CD4-positive, alpha-beta T cell treated with Interleukin-6 at 100 ng/mL for 8 hours (primary cell): ENCODE measurements at places on chromosomes 1 and 21.

DNA sequence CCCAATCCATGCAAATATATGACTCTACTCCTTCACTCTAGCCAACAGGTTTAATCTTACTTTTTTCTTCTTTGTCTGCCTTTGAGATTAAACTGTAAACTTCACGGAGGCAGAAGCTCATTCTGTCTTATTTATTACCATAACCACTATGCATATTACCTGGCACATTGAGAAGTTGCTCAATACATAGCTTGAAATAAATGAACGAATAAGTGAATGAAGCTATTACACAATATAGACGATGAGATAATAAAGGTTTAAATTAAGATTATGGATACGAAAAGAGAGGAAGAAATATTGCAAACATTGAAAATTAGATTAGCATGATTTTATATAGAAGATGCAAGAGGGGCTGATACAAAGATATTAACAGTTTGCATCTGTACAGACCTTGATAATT, 385.1 kb downstream of the LTN1 start:
- no peak for DNase-seq

DNA sequence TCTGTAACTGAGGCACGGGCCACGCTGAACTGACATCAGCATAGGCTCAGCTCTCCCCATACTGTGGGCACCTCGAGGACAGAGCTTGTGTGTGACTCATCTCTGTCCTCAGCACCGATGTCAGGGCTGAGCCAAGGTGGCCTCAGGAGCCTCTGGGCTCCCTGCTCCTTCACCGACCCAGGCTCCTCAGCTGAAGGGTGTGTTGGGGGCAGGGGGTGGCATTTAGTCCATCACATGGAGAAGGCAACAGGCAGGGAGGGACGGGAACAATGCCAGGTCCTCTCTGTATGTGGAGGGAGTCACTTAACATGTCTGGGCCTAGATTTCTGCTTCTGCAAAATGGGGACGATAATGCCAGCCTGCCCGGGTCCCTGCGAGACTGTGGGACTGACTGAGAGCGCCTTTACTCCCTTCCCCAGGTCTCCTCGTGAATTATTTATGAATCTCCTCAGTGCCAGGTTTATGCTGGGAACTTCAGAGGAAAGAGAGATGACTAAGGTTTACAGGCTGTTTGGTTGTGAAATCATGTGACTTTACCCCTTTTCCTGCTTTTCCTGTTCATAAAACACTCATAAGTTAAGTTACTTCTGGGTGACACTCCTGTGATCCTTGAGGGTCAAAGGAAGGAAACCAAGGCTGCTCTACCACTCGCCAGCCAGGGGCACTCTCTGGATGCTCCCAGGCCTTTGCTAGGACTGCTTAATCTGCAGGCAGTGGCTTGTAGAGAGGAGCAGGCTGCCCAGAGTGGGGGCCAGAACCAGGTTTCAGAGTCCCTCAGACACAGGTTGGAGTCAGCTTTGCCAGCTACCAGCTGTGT, 16.2 kb downstream of the TTC39A start:
- no peak for DNase-seq

DNA sequence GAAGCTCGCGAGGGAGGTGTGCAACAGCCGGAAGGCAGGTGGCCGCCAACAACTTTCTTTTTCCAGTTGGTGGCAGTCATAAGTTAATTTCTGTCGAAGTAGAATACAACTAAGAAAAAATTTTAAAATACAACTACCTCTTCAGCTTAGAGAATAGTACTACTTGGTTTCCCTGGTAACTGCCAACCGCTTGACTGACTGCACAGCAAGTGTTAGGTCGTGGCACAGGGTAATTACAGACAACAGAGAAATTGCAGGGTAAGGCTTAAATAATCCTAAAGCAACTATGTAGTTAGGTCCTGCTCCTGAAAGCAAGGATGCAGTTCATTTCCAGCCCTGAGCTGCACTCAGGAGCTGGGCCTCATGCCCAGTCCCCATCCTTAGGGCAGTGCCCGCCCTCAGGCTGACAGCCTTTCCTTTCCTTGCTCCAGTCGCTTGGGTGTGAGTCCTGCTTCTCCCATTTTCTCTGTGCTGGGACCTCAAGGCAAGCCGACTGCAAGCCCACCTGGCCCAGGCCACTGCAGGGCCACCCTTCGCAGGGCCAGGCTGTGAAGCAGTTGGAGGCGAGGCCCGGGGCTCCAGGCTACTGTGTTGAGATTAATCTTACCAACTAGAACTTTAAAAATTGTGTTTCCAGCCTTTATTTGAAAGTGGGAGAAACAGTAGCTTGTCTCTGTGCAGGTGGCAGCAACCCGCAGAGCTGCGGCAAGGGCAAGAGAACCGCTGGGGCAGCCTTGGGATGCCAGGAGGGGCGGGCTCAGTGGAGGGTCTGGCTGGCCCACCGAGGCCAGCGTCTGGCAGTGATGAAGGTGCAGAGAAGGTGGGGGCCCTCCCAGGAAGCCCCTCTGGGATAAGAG, 148.3 kb downstream of the PCBP3 start:
- DNase-seq, result no peak

DNA sequence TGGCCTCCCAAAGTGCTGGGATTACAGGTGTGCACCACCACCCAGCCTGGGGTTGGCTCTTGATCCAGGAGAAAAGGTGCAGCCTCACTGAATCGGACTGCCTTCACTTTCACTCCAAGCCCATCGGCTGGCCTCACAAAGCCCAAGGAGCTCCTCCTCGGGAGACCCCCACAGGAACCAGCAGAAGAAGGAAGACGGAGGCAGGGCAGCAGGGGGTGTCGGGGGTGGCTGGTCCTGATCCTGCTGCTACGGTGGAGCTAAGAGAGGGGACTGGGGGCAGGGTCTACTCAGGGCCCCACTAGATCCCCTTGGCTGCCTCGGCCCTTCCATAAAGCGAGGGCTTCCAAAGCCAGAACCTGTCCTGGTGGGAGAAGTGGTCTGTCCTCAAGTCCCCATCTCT, 93.9 kb downstream of the STUM start:
- DNase-seq, result no peak

- no peak for DNase-seq
These were observed 144.2 kb downstream of the KCNK2 start for GRCh38 chr1:215226757-215227156.

DNA sequence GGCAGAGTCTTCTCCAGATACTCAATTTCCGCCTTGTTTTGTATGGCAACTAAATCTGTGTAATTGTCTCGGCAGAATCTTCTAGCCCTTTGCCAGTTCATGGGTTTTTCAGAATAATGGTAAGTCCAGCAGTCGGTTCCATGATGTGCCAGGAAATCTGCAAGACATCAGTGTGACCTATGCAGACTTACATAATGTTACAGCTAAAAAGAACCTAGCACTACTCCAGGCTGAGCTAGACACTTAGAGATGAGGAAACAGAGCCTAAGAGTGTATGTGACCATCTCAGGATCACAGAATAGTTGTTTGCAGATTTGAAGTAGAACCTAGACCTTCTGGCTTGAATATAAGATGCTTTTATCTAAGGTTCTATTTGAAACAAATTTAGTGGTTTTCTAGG, 2.8 kb downstream of the SELL start:
- DNase-seq, result no peak

GRCh38 chr1:203128716-203129500, 1.4 kb downstream of the ADORA1 start:
- no peak for DNase-seq

- no peak for DNase-seq
These were observed 78.9 kb downstream of the CLEC20A start for GRCh38 chr1:178417858-178418257.

GRCh38 chr1:238101923-238102322, 211.2 kb upstream of the ZP4 start:
- no peak for DNase-seq

DNA sequence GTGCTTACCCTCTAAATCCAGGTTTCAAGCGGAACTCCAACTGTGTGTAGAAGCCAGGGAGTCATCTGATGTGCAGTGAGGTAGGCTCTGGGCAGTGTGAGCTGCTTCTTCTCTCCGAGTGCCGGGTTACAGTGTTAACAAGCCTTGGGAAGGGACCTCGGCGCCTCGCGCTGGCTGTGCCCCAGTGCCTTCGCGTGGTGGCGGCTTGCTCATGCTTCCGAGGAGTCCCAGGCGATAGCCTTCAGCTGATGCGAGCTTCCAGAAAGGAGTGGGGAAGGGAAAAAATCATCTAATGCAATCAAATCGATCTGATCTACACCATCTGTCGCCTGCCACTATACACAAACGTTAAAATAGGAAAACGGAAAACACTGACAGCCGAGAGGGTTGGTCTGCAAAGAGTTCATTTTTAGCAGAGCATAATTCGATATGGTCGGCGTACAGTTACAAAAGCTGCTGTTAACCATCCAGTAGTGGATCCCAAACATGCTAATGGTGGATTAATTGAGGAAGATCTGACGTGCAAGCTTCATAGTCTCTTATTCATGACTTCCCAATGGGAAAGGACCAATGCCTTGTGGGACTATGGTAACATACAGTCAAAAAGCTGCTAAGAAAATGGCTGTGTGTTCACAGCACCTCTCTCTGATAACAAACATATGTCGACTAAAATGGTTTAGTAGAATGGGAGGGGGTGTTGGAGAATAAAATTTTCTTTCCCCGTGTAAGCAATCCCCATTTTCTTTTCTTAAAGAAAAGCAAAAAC, 128.7 kb upstream of the DPYD start:
- DNase-seq, result no peak

GRCh38 chr1:162543228-162543627, 18.3 kb upstream of the UAP1 start:
- no peak for DNase-seq

DNA sequence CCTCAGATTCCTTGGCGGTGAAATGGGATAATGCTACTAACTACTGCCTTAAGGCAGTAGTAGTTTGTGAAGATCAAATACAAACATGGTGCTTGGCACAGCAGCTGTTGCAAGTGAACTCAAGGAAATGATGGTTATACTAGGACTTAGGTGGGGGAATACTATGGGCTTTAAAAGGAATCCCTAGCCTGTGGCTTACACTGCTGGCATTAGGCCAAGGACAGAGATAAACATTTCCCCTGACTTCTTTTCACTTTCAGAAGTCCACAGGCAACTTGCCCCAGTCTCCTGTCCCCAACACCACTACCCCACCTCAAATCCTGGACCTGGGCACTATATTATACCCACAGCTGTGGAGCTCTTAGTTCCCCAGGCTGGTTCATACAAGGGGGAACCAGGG, 13.1 kb upstream of the VAMP4 start:
- no peak for DNase-seq

DNA sequence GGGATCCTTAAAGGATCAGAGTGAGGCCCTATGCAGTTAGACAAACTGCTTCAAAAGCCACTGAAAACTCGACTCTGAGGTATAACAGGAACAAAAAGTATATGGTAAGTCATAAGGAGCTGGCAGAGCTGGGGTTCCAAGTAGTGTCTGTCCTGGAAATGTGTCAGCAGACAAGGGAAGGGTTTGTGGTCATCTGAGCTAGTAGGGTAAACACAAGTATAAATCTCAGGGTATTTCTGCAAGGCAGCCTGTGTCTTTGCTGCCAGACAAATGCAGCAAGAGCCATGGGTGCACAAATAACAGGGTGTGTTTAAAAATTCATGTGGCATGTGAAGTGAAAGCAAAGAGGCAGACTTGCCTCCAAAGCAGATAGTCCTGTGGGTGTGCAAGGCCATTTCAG, 759.0 kb upstream of the ADAMTS5 start:
- DNase-seq, result no peak

DNA sequence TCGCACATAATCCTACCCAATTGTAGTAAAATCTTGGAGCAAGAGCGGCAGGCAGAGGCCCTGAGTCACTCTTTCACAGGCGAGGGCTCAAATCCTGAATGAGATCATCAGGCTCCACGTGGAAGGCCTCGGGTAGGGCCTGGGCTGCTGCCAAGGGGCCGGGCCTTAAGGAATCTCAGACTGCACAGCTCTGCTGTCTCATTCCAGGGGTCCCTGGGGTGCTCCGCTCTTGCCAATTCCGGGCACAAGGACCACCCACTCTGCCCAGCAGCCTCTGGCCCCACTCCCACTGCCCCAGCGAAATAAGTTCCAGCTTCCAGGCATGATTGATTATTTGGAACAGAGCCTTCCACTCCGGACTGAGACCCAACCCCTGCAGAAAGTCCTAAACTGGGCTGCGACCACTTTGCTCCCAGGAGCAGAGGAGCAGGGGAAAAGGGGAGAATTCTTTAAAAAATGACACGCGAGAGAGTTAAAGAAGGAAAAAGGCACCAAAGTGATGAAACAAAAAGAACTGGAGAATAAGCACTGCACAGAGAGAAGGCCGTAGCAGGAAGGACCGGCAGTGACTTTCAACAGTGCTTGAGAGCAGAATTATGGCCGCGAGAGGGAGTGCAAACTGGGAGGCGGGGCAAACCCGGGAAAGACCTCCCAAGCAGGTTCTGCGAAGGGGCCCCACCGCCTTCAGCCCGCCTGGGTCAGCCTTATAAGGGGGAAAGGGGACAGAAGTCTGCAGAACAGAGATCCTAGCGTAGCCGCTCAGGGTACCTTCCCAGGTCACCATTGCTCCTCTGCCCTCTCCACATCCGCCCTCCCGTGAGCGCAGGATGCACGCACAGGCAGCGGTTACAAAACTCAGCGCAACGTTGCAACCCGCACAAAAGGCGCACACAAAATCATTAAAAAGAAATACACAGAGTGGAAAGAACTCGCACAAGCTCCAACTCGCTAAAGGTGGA, 2.0 kb downstream of the ADAMTS1 start:
- DNase-seq, result no peak
